Stimulated activated CD4-positive, alpha-beta T cell treated with anti-CD3 and anti-CD28 coated beads, TNF-alpha, amount 100 ng/mL, for 24 hours (primary cell): ENCODE measurements at places on chromosomes 5 and 9.

DNA sequence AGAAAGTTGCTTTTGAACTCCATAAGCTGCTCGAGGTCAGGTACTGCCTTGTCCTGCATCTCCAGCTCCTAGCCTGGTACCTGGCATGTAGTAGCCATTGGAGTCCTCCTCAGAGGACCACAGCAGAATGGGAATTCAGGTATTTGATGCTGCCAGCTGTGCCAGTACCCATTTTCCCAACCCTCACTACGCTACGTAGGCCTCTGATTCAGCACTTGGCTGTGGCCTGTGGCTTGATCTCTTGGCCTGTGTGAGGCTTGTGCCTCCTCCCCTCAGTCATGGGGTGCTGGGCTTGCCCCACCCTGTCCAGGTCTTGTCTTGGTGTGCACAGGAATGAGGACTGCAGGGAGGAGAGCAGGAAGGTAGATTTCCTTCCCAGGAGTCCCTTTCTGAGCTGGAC lies 11.8 kb downstream of the OTULIN start:
- DNase-seq, result no peak

- DNase-seq, result no peak
Measured at GRCh38 chr9:38761999-38762398, 42.1 kb upstream of the FAM240B start.

GRCh38 chr5:123906698-123907295 lies 394.8 kb downstream of the CSNK1G3 start:
- DNase-seq, result no peak

GRCh38 chr5:32498484-32498883 lies 53.9 kb upstream of the ZFR start:
- no peak for DNase-seq

DNA sequence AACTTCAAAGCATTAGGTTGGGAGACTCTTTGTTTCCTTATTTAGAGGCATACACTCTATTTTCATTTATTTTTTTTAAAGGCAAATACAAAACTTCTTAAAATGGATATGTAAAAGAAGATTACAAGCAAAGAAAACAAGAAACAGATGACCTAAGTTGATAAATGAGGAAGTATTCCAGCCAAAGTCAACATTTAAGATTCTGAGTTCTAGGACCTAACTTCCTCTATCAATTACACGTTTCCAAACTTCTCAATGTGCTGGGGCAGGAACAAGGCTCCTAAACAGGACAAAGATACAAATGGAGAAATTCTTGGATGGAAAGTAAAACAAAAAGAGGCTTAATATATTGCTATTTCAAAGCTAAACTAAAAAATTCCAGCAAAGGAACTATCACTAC lies 89.5 kb downstream of the TLE1 start:
- DNase-seq, result no peak
